Activated CD8-positive, alpha-beta memory T cell treated with anti-CD3 and anti-CD28 coated beads for 4 hours (primary cell): ENCODE measurements at places on chromosomes 3 and 15.

DNA sequence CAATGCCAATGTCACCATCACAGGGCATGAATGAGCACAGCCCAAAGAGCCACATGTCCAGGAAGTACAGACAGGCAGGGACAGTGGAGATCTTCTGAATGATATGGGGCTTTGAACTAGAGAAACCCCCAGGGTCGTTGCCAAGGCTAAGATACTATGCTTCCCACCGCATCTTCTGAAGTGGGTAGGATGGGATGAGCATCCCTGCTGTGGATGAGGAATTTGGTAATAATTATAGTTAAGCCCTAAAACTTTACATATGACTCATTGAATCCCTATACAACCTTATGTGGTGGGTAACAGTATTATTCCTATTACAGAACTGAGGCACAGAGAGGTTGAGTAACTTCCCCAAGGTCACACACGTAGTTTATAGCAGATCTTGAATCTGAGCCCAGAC is 44.2 kb downstream of the WNT5A start:
- no peak for DNase-seq

- no peak for DNase-seq
Measured at GRCh38 chr15:82999905-83000671, 11.4 kb downstream of the C15orf40 start.

GRCh38 chr3:114293838-114294535 is at the start of gene TIGIT:
Gene TIGIT (plus strand): TSS chr3:114294028. CDS start chr3:114294062, 34 bp downstream.
- DNase-seq, result no peak

- DNase-seq, result no peak
Measured at GRCh38 chr3:40073310-40074007, 236.0 kb upstream of the EIF1B start.

- no peak for DNase-seq
Measured at GRCh38 chr3:60294181-60294580, 957.1 kb downstream of the FHIT start.

- no peak for DNase-seq
Measured at GRCh38 chr3:23800731-23801130, 5.0 kb upstream of the UBE2E1 start.

GRCh38 chr3:8538913-8539312 is 37.3 kb downstream of the LMCD1 start:
- no peak for DNase-seq

DNA sequence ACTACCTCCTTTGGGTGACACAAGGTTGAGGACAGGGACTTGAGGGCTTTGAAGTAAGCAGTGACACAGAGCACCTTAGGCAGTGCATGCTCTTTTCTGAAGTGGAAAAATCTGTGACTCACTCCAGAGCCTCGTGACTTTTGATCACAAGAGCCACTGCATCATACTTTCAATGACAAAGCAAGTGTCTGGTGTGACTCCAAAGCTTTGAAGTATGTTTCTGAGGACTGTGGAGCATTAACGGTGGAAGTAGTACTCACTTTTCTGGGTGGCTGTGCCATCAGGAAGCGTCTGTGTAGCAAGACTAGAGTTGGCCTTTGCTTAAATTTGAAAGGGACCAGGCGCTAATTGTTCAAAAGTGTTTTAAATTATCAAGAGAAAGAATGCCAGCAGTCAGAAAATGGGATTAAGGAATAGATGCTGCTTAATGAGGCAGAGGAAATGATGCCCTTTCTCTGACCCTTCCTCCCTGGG is 210.7 kb upstream of the TRIM42 start:
- no peak for DNase-seq

GRCh38 chr3:144821583-144821982 is 850.0 kb downstream of the DIPK2A start:
- DNase-seq, result no peak

- DNase-seq, result no peak
Measured at GRCh38 chr3:161964857-161965256, 468.2 kb downstream of the OTOL1 start.

DNA sequence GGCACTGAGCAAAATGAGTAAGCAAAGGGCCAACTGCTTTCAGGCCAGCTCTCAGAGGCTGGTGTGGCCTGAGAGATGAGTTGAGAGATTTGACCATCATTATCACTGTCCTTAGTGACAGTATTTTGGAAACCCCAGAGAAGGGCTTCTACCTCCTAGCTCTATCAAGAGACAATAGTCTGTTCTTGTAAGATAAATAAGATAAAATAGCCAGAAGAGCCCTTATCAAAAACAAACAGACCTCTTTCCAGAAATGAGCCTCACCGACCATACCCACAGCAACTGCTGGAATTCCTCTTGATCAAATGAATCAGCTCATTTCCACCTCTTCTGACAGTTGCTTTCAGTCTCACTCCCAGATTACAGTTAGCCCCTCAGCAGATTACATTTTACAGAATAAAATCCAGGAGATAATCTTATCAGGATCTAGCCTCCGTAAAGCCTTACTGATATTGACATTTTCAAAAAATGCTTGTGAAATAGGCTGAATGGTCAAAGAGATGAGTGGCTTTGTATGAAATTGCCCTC is 4.5 kb downstream of the HDC start:
- DNase-seq, result no peak

- DNase-seq, result no peak
Measured at GRCh38 chr3:184746131-184747120, 34.6 kb upstream of the MAGEF1 start.

GRCh38 chr15:69593981-69594966 is 141.7 kb downstream of the RPLP1 start:
- DNase-seq, result no peak

GRCh38 chr3:75048650-75049049 is 434.2 kb upstream of the CNTN3 start:
- DNase-seq, result no peak

DNA sequence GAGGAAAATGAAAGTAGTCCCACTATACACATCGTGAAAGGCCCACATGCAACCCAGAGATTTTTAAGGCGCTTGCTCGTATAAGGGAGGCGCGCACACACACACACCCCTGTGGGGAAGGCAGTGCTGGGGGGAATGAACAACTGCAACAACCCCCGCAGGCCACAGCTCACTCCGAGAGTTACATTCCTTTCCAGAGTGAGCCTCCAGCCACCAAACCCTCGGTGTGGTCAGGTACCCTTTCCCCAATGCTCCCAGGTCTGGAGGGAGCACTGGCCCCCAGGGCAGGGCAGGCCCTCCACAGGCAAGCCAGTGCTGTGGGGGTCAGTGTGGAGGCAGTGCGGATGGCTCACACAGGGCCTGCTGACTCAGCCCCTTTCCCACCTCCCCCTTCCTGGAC is 115.6 kb downstream of the OCA2 start:
- DNase-seq, result no peak

- DNase-seq, result no peak
Measured at GRCh38 chr15:64930778-64931371, 19.2 kb downstream of the ANKDD1A start.

DNA sequence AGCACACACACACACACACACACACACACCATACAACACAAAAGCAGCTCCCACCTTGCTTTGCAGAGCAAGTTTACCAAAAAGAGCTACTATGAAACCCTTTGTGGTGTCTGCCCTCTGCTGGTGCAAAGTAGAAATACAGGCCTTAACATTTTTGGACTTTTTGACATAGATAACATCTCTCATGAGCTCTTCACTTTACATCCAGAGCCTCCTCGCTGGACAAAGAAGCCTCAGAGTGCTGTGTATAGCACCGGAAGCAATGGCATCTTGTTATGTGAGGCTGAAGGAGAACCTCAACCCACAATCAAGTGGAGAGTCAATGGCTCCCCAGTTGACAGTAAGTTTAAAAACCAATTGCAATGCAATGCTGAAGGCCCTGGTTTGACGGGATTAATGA is 157.9 kb downstream of the CHL1 start:
- DNase-seq, result no peak

GRCh38 chr3:45565342-45565741 is 29.2 kb upstream of the LIMD1 start:
- no peak for DNase-seq

- DNase-seq, result no peak
Measured at GRCh38 chr3:178083906-178084866, 452.1 kb upstream of the KCNMB2 start.

DNA sequence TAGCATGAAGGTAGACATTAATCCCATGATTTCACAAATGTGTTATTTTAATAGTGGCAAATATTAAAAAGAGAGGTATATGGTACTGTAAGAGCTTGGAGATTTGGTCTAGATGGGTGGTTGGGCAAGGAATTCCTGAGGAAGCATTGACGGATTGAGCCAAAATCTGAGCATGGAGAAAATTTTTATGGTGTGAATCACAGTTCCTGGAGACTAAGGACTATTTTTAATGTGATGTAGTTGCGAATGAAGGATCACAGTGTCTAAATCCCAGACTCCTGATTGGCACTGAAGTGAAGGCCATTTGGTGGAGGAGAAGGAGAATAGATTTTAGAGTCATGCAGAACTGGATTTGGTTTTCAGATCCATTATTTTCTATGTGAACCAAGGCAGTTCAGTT is 188.7 kb upstream of the FEZF2 start:
- DNase-seq, result no peak
